Activated T-cell treated with anti-CD3 and anti-CD28 coated beads for 1 hour (primary cell): ENCODE measurements at places on chromosomes 16 and 17.
A peak's percentile ranks its signal among the peaks of the same experiment; 100 is the strongest.

- no peak for DNase-seq
These were observed 43.1 kb downstream of the PIK3R5 start for GRCh38 chr17:8922451-8922850.

- peak; percentile 71 for DNase-seq
These were observed 3.8 kb upstream of the CD7 start for GRCh38 chr17:82320956-82321927.

DNA sequence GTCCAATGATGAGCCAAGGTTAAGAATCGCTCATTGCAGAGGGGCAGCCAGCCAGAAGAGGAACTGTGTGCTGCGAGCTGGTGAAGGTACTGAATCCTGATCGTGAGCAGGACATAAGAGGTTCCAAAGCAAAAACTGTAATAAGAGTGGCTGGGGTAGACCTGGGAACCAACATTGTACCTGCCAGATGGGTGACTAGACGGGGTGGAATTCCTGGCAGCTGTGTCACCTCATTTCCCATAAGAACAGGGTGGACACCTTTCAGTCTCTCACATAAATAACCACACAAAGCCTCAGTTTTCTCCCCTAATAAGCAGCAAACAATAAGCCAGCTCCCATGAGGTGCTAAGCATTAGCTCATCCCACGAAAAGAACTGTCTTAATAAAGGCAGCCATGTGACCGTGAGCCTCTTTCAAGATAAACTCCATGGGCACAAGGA is 290.3 kb downstream of the SOX9 start:
- no peak for DNase-seq

GRCh38 chr16:66849549-66849948 is 5.3 kb downstream of the CA7 start:
- DNase-seq: no peak

GRCh38 chr16:19210280-19210924 is 42.4 kb downstream of the SYT17 start:
- DNase-seq: no peak

- DNase-seq: peak; percentile 67
These were observed 16.5 kb downstream of the MRPS23 start for GRCh38 chr17:57833179-57833939.

- DNase-seq: no peak
These were observed 20.5 kb downstream of the SLC7A5 start for GRCh38 chr16:87848676-87849345.

GRCh38 chr17:48498164-48498850 is 32.5 kb downstream of the HOXB1 start:
- no peak for DNase-seq

GRCh38 chr17:81381632-81382577 is 13.4 kb upstream of the BAHCC1 start:
- DNase-seq: no peak
